ENCODE measurements at places on chromosomes 13 and 19.

DNA sequence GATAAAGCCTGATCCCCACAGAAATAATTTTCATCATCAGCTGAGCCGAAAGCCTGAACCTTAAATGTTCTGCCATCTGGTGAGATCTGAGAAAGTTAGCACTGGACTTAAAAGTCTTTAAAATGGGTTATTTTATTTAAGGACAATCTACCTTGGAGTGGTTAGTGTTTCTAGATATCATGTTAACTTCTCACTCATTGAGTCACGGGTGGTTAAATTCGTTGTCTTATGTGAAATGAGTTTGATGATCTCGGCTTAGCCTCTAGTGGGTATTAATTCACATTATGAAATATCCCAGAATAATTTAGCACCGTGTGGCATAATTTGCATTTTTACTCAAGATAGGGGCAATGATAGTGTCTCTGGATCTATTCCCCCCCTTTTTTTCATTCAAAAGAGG is 117.4 kb upstream of the ZNF536 start:
- DNase-seq: no peak

- no peak for DNase-seq
Measured at GRCh38 chr13:72530471-72530870, 197.0 kb downstream of the MZT1 start.

GRCh38 chr13:45527699-45528462 is 63.1 kb downstream of the COG3 start:
- DNase-seq: no peak

DNA sequence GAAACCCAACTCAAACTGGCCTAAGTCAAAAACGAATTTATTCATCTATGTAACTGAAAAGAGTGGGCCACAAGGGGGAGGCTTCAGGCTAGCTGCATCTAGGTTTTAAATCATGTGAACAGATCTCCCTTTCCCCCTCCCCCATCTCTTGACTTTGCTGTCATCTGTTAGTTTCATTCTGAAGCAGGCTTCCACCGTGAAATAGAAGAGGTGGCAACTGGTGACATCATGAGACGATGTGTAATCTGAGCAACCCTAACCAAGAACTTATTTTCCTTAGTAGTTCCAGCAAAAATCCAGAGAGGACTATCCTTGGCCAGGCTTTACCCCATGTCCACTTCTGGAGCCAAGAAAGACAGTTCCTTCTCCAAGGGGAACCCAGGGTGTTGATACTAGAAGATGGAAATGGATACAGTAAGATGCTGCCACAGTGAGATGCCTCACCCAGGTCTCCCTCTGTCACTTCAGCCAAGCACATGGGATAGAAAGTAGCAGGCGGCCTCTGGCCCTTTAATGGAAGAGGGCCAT is 9.4 kb downstream of the SAMD4B start:
- DNase-seq: no peak

DNA sequence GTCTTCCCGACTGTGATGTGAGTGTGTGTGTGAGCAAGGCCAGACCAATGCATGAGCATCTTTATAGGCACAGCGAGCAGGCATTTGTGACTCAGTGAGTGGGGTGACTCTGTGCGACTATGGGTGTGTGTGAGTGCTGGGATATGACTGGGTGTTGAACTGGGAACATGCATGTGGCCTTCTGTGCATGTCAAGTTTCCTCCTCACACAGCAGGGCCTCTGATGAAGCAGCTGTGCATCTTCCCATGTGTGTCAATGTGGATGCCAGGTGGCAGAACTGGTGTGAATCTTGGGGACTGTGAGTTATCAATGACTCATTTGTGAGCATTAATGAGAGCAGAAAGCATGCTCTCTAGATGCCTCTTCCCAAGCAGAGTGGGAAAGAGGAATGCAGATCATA is 12.1 kb upstream of the LGALS14 start:
- no peak for DNase-seq

- DNase-seq: no peak
Measured at GRCh38 chr19:19342086-19343015, 21.7 kb downstream of the MAU2 start.

DNA sequence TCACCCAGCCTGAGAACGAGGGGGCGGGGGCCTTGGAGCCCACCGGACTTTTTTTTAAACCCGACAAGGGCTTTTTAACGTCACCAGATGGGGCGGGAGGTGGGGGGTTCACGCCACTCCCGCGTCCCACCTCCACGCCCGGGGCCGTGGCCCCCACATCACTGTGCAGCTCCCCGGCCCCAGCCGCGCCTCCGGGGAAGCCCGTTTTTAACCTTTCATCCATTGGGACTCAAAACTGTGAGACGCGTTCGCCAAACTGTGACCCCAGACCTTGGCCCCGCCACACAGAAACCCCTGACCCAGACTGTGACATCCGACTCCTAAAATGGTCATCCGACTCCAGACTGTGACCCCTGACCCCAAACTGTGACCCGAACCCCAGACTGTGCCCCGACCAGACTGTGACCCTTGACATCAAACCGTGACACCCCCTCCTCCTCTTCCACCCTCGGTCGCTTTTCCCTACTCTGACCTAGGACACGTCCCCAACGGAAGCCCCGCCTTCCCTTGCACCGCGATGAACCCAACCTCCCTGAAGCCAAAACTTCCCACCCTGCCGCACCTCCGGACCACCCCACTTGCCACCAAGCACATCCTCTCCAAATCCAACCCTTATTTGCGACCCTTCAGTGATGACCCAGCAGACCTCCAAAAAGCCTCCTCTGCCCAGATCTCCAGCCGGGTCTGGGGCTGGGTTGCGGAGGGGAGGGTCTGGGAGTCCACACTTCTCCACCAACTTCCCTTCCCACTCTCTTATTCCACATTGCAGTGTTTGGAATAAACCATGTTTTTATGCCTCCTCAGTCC is 1.5 kb upstream of the GRWD1 start:
- DNase-seq: no peak

Measured in stimulated activated CD8-positive, alpha-beta memory T cell treated with anti-CD3 and anti-CD28 coated beads, Interleukin-7, amount 100 ng/mL, for 1 hour (primary cell).